ENCODE measurements at places on chromosomes 2 and 18.

DNA sequence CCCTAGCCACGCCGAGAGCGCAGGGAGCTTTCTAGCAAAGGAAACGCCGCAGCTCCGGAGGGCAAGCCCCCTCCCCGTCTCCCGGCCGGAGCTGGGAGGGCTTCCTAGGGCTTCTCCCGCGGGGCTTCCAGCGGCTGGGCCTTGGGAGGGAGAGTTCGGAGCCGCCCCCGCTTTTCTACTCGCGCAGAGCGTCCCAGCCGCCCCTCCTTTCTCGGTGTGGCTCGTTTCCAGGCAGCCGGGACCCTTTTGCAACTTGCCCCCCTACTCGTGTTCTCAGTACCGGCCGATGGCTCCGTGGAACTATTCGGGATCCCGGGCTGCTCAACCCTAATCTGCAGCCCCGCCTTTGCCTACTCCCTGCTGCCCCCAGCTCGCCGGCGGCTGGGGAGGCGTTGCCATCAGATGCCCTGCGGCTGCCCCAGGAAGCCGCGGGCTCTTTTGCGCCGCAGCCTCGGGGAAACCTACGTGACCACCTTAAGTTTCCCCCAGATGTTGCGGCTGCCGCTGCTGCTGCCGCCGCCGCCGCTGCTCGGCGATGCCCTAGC, 1.5 kb upstream of the NR4A2 start:
- no peak for DNase-seq

GRCh38 chr2:231172025-231172424, 26.4 kb upstream of the ARMC9 start:
- DNase-seq, result no peak

DNA sequence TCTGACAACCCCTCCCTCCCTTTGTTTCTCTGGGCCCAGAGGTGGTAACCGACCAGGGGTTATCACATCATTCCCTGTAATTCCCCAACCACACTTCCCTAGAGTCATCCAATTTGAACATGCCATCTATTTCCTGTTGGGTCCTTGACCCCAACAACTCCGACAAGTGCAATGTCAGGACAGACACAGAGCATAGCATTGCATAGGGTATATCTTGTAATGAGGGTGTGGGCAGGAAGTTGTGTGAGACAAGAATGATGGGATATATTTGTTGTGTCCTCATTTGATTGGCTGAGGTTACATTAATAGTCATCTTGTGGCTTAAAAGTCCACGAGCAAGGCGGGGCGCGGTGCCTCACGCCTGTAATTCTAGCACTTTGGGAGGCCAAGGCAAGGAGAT, 33.4 kb upstream of the CNOT11 start:
- DNase-seq, result no peak

- no peak for DNase-seq
These were observed 48.2 kb downstream of the GREB1 start for GRCh38 chr2:11581797-11582611.
